ENCODE measurements at places on chromosomes 12 and 14.
A peak's percentile ranks its signal among the peaks of the same experiment; 100 is the strongest.

DNA sequence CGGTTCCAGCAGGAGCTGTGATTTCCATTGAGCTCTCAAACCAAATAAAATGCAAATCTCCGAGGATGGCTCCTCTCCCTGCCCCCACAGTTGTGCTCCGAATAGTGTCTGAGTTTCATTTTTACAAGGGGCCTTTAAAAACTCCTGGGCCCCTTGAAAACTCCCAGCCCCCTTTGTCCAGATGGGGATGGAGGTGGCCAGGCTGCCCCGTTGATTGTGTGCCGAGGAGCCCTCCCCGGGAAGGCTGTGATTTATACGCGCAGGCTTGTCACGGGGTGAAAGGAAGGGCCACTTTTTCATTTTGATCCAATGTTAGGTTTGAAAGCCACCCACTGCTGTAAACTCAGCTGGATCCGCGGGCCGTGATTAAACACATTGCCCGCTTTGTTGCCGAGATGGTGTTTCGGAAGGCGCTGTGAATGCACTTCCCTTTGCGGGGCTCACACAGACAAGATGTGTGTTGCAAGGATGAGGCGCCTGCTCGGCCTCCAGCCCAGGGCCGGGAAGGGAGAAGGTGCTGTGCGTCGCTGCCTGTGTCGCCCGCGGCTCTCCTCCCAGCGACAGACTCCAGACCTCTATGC lies 98.8 kb downstream of the TMEM132C start:
- DNase-seq = no peak

DNA sequence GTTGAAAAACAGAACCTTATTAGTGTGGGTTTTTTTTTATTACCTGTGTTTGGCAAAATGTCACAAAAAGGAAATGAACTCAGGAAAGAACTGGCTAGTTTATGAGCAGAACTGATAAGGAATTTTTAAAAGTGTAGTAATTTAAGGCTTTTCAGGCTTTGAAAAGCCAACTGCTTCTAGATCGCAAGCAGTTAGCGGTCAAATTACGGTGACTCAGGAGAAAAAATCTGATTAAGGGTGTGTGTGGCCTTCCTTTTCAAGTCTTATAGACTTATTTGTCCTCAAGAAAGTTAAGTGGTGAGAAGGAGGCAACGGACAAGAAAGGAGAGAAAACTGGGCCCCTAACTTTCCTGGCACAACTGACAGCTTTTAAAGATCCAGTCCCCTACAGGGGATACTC lies 33.4 kb downstream of the PDZRN4 start:
- DNase-seq = no peak

DNA sequence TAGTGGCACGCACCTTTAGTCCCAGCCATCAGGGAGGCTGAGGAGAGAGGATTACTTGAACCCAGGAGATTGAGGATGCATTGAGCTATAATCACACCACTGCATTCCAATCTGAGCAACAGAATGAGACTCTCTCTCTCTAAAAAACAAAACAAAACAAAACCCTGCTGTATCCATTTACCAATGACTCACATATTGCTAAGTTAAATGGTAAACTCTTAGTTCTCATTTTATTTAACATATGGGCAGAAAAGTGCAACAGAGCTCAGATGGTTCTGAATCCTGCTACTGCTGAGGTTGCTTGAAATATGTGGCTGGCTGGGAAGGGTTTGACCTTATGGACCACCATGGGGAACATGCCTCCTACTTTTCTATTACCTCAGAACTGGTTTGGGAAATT lies 33.7 kb upstream of the CCNT1 start:
- DNase-seq = no peak

DNA sequence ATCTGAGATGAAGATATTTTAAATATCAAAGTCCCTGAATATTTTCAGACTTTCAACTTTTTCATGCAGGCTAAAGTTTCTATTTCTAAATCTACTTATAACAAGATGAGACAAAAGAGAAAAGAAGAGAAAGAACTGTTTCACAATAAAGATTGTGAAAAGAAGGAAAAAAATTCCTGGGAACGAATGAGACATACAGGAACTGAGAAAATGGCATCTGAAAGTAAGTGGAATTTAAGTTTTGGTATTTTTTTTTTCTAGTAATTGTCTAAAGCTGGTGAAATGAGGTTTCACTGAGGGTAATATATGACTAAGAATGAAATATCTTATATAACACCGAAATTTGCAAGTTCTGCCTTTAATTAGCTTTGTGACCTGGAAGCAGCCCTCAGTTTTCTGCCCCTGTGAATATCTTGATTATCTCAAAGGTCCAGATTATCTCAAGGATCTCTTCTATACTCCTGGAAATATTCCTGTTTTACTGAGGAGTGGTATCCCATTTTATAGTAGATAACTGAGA lies 55.7 kb upstream of the PRPF39 start:
- DNase-seq = no peak

DNA sequence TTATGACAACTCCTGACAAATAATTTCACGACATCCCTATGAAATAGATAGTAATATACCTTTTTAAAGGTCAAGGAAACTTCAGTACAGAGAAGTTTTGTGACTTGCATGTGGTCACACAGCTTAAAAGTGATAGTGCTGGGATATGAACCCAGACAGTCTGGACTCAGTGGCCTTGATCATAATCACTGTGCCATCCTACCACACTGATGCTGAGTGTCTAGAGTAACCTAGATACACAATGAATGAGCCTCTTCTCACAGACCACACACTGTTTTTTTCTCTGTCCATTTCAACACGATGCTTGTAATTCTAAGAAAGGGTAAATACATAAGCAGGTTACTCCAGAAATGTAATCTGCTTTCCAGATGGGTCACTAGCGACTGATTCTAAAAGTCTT lies 88.2 kb downstream of the SYNE2 start:
- no peak for DNase-seq

GRCh38 chr12:46382408-46382963 lies 9.9 kb upstream of the SLC38A2 start:
- DNase-seq = no peak

DNA sequence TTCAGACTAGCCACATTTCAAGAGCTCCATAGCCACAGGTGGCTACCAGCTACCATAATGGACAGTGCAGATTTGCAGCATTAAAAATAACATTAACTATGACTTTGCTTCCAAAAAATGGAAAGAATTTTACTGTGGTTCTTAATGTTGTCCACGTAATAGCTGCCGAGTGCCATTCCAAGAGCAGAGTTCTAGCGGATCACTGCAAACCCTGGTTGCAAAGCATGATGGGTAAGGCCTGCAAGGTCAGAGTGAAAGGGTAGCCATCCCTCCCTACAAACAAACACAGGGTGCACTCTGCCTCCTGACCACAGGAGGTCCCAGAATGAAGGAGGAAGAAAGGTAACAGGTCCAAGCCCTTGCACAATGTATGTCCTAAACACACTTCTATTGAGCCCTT lies 157.6 kb downstream of the DPF3 start:
- no peak for DNase-seq

DNA sequence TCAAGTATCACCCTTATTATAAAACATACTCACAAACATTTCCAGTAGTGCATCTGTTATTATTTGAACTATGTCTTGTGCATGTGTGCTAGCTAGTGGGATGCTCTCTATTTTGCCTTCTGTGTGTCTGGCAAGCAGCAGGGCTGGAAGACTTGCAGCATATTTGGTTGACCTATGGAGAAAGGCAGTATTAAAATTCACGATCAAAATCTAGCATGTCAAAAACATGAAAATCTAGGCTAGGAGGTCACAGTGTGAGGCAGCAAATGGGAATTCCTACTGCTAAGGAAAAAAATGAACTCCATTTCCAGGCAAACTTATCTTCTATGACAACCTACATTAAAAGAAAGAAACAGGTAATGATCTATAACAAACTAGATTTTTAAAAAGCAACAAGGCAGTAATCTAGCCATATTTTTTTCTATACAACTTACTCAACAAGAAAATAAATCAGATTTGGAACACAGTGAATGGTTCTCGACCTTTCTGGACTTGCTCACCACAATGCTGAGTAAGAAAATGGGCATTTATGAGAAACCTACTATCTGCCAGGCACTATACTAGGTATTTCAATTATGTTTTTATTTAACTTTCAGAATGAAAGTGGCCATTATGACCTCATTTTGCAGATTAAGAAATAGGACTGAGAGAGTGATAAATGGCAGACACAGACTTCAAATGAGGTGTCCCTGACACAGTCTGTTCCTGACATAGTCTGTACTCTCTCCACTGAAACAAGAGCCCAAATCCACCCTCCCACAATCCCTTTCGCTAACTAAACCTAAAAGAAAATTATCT lies 96.8 kb downstream of the TXNDC16 start:
- no peak for DNase-seq

GRCh38 chr12:89016970-89017778 lies 335.1 kb downstream of the DUSP6 start:
- peak; percentile 5 for DNase-seq

- DNase-seq = no peak
Observed at GRCh38 chr12:82650627-82651337, 35.9 kb upstream of the TMTC2 start.

DNA sequence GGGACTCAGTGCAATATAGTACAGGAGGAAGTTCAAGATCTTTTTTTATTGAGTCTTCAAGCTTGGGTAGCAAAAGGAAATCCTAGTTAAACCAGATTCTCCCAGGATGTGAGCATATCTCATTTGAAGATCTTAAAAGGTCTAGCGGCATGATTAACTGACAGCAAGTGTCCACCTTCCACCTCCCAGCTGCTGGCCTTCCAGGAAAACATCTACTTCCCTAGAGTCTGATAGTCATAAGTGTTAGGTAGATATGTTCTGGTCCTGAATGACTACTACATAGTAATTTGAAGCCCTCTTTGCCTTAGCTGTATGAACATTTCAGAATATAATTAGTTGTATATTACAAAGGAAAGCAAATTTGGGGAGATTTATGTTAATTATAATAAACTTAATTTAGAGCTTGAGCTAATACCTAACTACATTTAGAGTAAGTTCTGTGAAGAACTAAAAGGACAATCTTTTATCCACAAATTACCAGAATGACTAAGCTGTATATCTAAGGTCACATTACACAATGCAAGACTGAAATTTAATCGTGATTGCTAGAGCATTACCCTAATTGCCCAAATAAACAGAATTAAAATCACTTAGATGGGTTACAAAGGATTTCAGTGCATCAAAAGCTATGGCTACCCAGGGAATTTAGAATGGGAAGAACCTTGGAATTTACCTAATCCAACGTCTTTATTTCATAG lies 9.9 kb downstream of the LGR5 start:
- no peak for DNase-seq

DNA sequence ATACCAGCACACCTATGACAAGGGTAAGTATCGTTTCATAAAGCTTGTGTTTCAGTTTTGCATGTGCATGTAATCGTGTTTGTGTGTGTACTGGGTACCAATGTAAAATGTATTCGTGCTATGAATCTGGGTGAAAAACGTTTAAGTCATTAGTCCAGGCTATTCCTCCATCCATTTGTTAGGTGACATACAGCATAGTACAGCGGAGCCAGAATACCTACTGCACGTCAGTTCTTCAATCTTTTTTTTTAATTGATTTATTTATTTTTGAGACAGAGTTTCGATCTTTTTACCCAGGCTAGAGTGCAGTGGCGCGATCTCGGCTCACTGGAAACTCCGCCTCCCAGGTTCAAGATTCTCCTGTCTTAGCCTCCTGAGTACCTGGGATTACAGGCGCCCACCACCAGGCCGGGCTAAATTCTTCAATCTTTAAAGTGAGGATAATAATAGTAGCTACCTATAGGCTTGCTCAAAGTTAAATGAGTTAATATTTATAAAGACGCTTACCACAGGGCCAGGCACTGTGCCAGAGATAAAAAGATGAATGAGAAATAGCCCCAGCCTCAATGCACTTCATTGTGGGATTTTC lies 661 bp upstream of the RPS26 start:
- no peak for DNase-seq

- no peak for DNase-seq
Observed at GRCh38 chr12:5230156-5230555, 186.5 kb downstream of the KCNA5 start.

DNA sequence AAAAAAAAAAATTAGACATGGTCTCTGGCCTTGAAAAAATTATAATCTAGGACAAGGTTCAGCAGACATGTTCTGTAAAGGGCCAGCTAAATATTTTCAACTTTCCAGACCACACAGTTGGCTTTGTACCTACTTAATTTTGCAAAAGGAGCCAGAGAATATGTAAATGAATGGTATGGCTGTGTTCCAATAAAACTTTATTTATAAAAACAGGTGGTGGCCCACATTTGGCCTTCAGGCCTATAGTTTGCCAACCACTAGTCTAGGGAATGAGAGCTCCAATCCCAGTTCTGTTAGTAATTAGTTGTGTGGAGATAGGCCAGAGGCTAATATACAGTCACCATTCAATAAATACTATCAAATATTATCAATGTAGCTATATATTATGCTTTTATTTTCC lies 29.3 kb upstream of the PWP1 start:
- DNase-seq = no peak

DNA sequence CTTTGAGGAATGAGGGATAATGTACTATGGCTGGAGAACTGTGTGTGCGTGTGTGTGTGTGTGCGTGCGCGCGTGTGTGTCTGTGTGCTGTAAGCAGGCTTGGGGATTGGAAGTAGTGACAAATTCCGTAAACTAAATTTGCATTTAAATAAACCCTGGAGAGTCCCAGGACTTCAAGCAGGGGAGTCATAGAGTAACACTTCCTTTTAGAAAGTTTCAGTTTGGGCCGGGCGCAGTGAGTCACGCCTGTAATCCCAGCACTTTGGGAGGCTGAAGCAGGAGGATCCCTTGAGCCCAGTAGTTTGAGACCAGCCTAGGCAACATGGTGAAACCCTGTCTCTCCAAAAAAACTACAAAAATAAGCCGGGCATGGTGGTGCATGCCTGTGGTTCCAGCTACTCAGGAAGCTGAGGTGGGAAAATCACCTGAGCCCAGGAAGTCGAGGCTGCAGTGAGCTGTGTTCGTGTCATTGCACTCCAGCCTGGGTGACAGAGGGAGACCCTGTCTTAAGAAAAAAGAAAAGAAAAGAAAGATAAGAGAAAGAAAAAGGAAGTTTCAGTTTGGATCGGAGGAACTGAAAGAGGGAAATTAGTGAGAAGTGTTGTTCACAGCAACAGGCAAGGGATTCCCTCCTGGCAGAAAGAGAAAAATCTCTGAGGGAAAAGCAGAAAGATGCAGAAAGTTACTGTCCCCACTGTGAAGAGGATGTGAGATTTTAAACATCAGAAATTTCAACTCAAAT lies 222.7 kb upstream of the SOX5 start:
- no peak for DNase-seq

DNA sequence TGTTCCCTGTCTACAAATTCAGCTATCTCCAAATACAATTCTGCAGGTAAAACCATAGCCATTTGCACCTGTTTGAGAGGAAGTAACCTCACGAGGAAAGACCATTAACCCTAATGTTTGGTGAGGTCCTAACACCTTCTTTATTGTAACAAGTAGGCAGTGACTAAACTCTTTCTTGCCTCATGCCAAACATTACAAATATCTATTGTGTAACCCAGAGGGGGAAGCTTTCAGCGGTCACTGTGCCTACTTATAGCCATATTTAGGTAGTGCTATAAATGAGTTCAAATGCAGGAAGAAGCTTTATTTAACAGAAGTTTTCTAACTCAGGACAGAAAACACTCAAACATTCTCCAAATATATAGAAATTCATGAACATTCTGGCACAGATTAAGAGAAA lies 252.7 kb downstream of the LRFN5 start:
- no peak for DNase-seq

- DNase-seq = no peak
Observed at GRCh38 chr14:44372807-44373489, 134.1 kb downstream of the FSCB start.

- DNase-seq = no peak
Observed at GRCh38 chr14:68891851-68892660, 87.0 kb downstream of the ACTN1 start.
